ENCODE measurements at places on chromosomes 2 and 18.

DNA sequence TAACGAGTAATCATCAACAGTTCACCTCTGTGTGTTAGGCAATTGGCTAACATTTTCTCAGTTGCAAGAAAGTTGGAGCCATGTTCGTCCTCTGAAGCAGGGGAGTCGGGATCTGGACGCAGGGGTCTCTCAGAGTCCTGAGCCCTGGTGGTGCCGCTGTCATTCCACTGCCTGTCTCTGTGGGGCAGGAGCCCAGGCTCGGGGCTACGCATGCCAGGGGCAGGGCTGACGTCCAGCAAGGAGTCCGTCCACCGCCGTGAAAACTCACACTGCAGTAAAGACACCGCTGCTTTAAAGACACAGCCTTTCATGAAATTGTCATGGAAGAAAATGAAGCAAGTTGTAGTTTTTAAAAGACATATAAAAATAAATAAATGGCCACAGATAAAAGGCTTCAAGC, 571.1 kb upstream of the SOX11 start:
- no peak for DNase-seq

DNA sequence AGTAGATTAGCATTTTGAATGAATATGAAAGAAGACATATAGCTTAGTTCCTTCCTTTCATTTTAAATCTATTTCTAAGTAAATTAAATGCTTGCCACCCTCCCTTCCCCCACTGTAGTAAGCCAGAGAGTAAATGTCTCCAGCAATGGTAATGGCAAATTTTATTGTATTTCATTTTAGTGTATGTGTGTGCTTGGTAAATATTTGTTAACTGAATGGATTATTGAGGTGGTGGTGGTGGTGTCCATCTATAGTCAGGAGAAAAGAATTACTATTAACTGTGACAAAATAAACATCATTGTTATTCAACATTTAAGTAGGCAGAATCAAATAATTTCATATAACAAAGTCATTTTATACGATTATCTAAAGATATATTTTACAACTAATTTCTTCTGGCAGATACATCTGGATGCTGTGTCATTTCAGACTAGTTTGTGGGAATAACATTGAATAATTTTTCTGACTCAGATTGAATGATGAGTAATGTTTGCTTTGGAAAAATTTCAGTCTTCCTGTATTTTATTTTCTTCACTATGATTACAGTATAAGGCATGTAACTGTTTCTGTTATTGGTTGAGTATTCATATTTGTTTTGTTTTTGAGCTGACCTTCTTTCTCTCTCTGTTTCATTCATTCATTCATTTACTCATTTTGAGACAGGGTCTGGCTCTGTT, 18.3 kb downstream of the ASXL3 start:
- no peak for DNase-seq

DNA sequence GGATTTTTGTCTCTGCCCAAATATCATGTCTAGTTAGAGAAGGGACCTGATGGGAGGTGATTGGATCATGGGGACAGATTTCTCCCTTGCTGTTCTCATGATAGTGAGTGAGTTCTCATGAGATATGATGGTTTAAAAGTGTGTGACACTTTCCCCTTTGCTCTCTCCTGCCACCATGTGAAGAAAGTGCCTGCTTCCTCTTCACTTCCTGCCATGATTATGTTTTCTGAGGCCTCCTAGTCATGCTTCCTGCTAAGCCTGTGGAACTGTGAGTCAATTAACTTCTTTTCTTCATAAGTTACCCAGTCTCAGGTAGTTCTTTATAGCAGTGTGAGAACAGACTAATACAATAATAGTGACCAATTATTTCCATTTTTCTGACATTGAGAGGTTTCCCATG, 167.3 kb upstream of the CYRIA start:
- DNase-seq: no peak

- no peak for DNase-seq
These were observed 1255.2 kb downstream of the CNTNAP5 start for GRCh38 chr2:125280265-125280664.

DNA sequence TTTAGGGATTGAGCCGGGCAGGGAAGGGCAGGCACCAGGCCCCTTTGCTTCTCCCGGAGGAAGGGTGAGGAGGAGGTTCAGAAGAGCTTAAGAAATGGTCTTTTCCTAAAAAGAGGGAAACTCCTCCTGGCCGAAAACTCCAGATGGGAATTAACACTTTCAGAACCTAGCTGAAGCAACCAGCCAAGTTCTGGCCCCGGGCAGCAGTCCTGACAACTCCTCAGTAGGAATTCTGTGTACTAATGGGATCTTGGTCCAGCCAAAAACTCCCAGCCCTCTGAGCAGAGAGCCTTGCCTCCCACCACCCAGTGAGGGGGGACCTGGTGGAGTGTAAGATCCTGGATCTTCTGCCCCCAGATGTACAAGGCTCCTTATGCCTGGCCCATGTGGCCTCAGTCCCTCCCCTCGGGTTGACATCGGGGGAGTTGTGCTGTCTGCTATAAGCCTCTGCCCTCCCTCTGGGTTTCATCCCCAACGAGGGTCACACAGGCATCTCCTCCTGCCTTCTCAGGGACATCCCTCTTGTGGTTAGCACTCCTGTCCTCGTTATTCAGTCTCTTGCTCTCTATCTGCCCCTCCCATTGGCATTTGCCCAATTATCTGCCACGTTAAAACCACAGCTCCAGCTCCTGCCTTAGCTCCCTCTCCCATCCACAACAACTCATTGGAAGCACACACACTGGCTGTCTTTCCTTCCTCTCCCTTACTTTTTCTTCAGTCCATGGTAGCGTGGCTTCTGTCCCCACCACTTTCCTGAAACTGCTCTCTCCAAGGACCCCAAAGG, 184.6 kb downstream of the CYP26B1 start:
- no peak for DNase-seq

- no peak for DNase-seq
These were observed 7.1 kb downstream of the NEURL3 start for GRCh38 chr2:96498021-96498431.

GRCh38 chr2:197461057-197461456, 7.7 kb downstream of the COQ10B start:
- no peak for DNase-seq

DNA sequence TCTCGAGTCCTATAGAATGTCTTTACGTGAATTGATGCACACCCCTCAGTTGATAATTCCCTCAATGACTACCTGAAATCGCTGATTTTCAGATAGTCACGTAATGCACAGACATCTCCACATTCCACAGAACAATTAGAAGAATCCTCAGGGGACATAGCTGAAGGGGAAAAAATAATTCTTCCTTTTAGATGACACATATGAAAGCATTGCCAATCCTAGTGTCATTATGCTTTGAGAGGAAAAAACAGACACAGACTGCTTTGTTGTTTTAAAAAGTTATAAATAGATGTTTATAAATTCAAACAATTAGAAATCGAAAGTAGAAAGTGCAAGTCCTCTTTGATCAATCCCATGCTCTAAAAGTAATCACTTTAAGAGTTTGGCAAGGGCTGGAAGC, 100.6 kb upstream of the FN1 start:
- DNase-seq: no peak

DNA sequence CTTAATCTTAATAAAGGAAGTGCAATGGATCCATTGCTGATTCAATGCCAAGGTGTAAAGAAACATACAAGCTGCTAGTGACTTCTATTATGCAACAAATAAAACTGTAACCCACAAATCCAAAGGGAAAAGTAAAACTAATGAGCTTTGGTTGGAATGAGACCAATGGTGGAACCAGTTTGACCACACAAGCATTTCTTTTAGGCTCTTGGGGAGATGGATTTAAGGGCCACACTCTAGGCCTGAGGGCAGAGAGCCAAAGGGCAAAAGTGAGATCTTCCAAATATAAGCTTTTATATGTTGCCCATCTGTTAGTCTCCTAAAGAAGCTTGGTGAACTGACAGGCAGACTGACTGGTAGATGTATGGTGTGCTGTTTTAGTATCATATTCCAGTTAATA, 41.5 kb upstream of the MMADHC start:
- DNase-seq: no peak

DNA sequence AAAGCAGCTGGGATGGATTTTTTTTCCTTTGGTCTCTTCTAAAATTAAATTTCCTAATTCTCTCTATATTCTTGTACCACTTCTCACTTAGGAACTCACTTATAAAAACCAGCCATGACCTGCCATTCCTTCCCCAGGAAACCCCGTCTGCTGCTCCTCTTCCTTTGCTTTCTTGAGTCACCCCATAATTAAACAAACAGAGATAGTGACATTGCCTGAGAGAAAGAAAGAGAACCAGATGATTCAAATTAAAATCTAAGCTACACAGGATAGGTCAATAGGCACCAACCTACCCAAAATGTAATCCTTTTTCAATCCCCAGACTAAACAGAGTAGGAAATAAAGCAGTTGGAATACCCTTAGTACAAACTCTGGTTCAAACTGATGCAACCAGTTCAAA, 9.7 kb downstream of the STK39 start:
- no peak for DNase-seq

Data from stimulated activated CD8-positive, alpha-beta memory T cell treated with anti-CD3 and anti-CD28 coated beads, Interleukin-4, amount 100 ng/mL, for 4 hours (primary cell).